ENCODE measurements at places on chromosomes 16 and 17.

GRCh38 chr17:11242411-11242810, 1.4 kb downstream of the SHISA6 start:
- no peak for DNase-seq

GRCh38 chr16:85068746-85069145, 41.2 kb downstream of the KIAA0513 start:
- DNase-seq, result no peak

DNA sequence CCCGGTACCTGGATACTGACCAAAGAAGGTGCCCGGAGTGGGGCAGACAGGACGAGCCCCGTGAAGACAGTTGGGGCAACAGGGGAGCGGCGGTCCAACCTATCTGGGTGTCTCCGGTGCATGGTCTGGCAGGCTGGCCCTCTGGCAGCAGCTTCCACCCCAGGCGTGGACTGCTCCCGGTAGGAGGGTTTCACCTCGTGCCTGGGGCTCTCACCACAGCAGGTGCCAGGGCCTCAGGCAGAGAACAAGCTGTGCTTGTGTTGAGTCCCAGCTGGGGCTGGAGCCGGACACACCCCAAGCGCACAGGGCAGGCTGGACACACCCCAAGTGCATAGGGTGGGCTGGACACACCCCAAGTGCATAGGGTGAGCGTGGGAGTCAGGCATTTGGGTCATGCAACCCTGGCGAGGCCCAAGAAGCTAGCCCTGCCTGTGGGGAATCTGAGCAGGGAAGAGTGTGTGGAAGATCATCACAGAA, 1.5 kb upstream of the FBXL16 start:
- DNase-seq, result no peak

DNA sequence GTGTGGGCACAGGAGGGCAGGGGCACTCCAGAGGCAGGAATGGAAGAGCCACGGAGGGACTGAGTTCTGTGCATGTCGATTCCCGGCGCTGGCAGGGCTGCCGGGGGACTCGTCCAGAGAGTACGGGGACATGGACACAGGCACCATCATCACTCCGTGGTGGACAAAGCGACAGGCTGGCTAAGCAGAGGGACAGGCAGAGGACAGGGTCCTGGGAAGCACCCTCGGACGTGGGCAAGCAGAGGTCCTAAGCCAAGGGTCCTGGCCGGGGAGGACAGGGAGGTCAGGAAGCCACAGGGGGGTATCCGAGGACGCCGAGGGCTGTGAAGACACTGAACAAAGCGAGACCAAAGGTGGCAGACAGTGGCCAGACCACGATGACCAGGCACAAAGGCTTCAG, 44.3 kb upstream of the ENPP7 start:
- DNase-seq, result no peak

DNA sequence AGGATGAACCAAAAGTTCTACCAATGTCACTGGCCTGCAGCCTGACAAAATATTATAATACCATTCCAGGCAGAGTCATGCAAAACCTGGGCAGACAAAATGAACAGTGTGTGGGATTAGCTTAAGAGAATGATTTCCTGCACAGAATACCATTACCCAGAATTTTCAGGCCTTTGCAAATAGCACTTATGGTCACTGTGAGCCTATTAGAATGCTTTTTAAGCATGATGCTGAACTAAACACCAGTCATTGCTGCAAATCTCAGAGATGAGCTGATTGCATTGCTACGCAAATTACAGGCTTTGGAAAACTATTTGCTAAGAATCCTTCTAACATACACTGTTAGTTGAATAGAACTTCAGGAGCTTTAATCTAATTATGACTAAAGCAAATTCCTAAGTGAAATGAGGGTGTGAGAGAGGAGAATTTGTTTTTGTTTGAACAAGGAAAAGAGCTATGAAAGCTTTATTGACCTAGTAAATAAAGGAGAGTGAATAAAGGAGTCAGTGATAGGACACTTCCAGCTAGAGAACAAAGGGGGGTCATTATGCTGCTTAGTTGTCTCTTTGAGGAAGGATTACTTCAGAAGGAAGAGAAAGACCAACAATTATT, 398.8 kb downstream of the HS3ST3B1 start:
- no peak for DNase-seq

GRCh38 chr17:36937001-36937958, at the start of gene LHX1:
Gene LHX1, plus strand, starts transcription at chr17:36937475. Its CDS starts 723 bp downstream, at chr17:36938198.
- DNase-seq, result no peak

GRCh38 chr16:1194665-1195392, 30.2 kb downstream of the TPSG1 start:
- no peak for DNase-seq

DNA sequence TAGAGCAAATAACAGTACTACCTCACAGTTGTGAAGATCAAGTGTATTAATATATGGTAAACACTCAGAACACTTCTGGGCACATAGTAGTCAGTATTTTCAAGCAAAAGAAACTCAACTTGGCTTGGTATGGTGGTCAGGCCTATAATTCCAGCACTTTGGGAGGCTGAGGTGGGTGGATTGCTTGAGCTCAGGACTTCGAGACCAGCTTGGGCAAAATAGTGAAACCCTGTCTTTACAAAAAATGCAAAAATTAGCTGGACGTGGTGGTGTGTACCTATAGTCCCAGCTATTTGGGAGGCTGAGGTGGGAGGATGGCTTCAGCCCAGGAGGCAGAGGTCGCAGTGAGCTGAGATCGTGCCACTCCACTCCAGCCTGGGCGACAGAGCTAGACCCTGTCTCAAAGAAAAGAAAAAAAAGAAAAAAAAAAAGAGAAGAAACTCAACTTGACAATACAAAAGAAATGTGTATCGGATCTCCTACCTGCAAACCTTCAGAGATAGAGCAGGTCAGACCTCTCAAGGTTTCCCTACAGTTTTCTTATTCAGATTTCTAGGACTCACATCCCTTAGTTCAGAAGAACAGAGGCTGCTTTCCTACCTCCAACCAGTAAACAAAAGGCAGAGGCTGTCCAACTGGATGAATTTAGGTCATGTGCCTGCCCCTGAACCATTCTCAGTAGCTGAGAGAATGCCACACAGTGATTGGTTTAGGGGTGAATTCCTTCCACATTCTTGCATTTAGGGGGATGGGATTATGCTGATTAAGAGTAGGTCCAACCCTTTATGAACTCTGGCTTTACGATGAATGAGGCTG, 1.7 kb upstream of the KPNA2 start:
- DNase-seq, result peak; percentile 96

DNA sequence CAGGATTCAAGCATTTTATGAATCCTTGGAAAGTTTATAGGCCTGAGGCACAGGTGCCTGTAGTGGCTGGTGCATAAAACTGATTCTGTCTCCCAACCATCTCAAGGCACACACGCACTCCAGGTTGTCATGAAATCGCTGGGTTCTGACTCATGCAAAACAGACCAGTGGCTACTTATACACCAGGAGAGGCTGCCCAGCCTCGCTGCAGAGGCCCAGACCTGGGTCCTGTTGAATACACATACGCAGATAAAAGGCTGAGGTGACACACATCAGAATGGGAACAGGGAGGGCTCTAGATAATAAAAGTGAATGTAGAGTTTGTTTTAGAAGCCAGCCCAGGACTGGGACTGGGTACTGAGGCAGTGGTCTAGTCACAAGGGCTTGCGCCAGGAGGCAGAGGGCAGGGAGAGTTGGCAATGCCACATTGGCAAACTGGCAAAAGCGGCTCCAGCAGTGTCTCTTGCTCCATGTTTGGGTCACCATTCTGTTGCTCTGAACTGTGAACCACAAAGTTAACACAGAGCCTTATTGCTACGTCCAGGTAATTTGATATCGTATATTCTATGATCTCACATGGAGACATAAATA, 13.6 kb downstream of the OR1D5 start:
- DNase-seq, result no peak

GRCh38 chr17:64335486-64335885, 55.2 kb downstream of the PECAM1 start:
- DNase-seq, result no peak

- DNase-seq, result no peak
Measured at GRCh38 chr17:1648173-1648962, 1.3 kb downstream of the RILP start.

- DNase-seq, result no peak
Measured at GRCh38 chr17:66468241-66469087, 166.1 kb downstream of the PRKCA start.

GRCh38 chr16:70726892-70727361, 41.1 kb upstream of the MTSS2 start:
- no peak for DNase-seq

GRCh38 chr17:80124351-80124981, 22.5 kb downstream of the EIF4A3 start:
- DNase-seq, result peak; percentile 60

- no peak for DNase-seq
Measured at GRCh38 chr17:30975042-30975820, 4.4 kb downstream of the RNF135 start.

DNA sequence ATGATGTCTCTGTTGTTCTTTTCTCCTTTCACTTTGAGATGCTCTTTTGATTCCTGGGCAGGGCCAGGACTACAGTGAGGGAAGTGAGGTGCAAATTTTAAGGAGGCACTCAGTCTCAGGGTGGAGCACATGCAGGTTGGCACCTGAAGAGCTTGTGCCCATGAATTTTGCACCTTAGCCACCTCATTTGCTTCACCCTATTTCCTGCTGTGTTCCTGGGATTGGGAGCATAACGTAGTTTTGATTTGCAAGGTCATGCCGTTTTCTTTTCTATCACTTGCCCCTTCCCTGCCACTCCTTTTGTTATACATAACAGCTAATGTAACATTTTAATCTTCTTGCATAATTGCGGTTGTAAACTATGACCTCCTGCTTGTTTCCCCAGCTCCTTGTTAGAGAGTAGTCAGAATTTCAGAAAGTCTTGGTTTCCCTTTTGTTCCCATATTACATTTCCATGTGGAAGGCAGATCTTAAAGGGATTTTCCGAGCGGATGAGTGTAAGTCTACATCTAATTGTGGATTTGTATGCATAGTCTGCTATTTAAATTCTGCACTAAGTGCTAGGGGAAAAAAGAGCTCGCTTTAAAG, 9.8 kb downstream of the PMFBP1 start:
- no peak for DNase-seq

GRCh38 chr17:9900044-9900594, 5.0 kb downstream of the RCVRN start:
- DNase-seq, result no peak

DNA sequence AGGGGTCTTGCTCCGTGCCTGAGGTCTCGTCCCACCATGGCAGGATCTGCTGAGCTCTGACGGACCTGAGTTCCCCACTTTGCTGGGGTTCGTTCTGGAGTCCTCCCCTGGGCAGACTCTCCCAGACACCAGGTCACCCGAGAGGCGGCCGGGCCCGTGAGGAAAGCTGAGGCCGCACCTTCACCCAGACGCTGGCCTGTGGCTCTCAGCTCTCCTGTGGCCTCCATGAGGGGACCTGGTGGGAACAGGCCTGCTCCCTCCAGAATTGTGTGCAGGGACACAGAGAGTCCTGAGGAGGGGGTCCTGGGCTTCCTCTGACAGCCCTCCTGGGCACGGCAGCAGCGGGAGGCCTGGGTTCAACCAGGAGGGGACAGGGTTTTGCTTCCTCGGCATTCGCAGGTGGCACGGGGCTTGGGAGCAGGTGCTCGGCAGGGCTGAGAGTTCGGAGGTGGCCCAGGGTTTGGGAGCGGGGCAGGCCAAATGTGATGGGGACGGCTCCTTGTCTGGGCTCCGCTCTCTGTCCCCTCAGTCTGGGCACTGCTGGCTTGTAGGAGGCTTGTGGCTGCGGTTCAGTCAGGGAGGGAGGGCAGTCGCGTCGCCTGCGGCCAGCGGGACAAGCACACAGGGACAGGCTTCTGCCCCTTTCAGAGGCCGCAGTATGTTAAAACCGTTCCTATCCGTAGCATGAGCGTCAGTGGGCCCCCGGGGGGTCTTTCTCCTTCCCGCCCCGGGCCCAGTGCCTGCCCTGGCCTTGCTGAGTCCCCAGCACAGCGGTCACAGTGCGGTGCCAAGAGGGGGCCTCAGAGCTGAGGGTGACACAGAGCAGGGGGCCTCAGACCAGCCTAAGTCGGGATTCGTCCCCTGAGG, 8.1 kb upstream of the SNAI3 start:
- no peak for DNase-seq

DNA sequence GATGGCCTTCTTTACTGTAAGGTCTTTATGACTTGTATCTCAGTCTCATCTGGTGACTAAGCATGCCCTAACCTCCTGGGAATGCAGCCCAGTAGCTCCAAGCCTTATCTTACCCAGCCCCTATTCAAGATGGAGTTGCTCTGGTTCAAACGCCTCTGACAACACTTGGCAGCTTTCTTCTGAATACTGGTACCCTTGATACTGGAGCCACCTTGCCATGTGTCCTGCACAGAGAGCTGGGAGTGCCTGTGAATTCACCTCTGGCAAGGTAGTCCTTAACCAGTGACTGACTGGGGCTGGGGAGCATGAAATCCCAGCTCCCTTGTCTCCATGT, 17.2 kb downstream of the NUDT7 start:
- no peak for DNase-seq

GRCh38 chr16:65937455-65937854, 429.0 kb upstream of the CDH5 start:
- no peak for DNase-seq

- DNase-seq, result no peak
Measured at GRCh38 chr17:35773679-35774425, 13.2 kb downstream of the C17orf50 start.

DNA sequence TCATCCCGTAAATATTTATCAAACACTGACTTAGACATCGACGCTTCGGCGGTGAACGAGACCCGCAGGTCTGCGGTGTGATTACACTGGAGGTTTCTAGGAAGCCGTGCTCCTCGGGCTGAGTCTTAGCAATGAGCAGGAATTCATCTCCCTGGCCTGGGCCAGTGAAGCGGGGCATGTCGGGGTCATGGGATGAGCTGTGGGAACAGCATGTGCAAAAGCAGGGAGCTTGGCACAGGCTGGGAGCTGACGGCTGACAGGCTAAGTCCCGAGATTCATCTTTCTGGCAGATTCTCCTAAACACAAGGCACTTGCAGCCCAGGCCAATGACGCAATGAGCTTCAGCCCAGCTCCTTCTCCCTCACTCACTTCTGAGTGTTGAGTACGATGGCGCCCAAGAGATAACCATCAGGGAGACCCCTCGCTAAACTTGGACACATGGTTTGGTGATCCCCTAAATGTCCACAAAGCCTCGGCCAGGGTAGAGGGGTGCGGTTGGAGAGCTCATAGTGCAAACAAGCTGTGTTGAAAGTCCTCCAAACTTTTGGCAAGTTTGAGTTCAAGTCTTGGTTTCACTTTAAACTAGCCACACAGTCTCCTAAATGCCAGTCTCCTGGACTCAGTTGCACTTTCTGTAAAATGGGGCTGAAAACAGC, 12.8 kb downstream of the CRISPLD2 start:
- no peak for DNase-seq

GRCh38 chr16:4058386-4058785, 57.9 kb downstream of the ADCY9 start:
- no peak for DNase-seq

DNA sequence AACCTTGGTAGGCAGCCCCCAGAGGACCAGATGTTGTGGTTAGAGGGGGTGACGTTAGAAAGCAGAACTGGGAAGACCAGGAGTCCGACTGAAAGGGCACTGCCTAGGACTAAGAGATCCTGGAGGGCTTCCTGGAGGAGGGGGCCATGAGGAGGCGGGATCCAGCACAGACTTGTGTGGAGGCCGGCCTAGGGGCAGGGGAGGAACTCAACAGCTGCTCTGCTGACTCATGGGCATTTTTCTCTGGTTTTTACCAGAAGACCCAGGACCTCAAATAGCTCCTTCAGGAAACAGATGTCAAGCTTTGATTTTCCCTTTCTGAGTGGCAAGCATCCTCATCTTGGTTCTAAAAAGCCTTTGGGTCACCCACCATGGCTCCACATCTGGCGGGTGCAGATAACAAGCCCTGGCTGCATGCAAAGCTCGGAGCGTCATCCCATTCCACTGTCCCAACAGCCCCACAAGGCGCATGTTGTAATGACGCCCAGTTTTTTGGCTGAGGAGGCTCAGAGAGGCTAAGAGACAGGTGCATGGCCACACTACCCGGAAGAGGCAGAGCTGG, 29.0 kb downstream of the IL21R start:
- no peak for DNase-seq

- DNase-seq, result no peak
Measured at GRCh38 chr16:51522902-51523301, 371.8 kb upstream of the SALL1 start.

Measured in iPS DF 6.9 (cell line).